Glutamatergic neuron (in vitro differentiated cells): ENCODE measurements at places on chromosomes 11 and 22. TPM values are rescaled to one million over a fixed set of nuclear protein-coding genes. Genes with fewer than 3 reads are reported as not detected.

DNA sequence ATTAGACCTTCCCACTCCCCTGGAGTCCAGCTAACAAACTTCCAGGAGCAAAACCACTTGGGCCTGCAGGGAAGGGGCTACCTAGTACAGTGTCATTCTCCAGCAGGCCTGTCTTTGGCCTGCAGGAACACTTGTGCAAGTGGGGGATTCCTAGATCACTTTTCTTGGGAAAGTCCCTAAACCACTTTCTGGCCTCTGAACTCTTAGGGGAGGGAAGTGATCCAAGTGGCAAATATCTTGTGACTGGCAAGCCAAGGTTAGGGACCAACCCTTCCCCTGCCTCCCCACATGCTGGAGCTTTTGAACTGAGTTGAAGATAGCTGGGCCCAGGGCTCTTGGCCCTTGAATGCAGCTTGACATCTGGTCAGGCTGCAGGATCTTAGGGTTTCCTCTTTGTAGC, 17.2 kb downstream of the PPFIBP2 start:
- no peaks in the 10 kb centered on the region for H3K36me3 ChIP-seq
- DNase-seq: no peak
- no peaks in the 10 kb centered on the region for H3K4me1 ChIP-seq
- no peak overlapping the region for H3K4me3 ChIP-seq
- H3K27ac ChIP-seq: no peak overlapping the region
- H3K27me3 ChIP-seq: peaks cover 3% of the 10 kb centered on the region

GRCh38 chr11:27812341-27812740, 112.1 kb upstream of the BDNF start:
- H3K27ac ChIP-seq: no peak overlapping the region
- no peak for DNase-seq
- no peaks in the 10 kb centered on the region for H3K36me3 ChIP-seq
- H3K4me3 ChIP-seq: no peak overlapping the region
- H3K27me3 ChIP-seq: no peaks in the 10 kb centered on the region
- H3K4me1 ChIP-seq: no peaks in the 10 kb centered on the region

GRCh38 chr11:995752-996420, 40.6 kb downstream of the MUC6 start:
- H3K36me3 ChIP-seq: peaks cover under 1% of the 10 kb centered on the region
- no peak overlapping the region for H3K4me3 ChIP-seq
- peaks cover 13% of the 10 kb centered on the region for H3K4me1 ChIP-seq
- H3K27me3 ChIP-seq: peaks cover 13% of the 10 kb centered on the region
- peak; percentile 68 for DNase-seq

DNA sequence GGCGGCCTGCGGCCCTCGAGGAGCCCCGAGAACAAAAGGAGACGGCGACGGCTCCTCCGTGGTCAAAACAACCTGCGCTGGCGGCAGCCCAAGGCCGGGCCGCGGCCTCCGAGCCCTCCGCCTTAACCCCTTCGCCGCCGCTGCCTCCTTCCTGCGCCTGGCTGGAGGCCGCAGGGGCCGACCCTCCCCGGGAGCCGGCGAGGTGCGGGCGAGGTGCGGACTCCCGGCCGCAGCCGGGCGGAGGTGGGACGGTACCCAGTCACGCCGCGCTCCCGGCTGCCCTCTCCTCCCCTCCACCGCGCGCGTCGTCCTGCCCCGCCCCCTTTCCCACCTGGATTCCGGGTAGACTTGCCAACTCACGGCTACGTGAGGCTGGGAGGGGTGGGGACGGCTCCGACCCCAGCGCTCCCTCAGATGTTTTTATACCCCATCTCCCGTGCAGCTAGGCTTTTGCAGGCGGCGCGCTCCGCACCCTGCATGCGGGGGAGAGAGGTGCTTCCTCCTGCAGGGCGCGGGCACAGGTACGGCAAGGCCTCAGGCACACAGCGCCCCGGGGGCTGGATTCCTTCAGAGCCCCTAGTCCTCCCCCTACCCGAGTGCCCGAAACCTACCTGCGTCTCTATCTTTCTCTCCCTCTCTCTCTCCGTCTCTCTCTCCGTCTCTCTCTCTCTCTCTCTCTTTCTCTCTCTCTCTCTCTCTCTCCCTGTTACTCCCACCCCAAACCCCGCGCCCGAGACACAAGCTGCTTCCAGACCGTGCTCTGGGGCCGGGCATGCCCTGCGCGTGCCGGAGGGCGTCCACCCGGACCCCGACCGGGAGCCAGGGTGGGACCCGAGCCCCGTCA, 2.0 kb downstream of the PDGFB start:
- H3K4me1 ChIP-seq: peaks cover 6% of the 10 kb centered on the region
- H3K36me3 ChIP-seq: no peaks in the 10 kb centered on the region
- DNase-seq: peak; percentile 58
- peaks cover 18% of the 10 kb centered on the region for H3K27me3 ChIP-seq
- H3K27ac ChIP-seq: no peak overlapping the region

- peaks cover 4% of the 10 kb centered on the region for H3K4me1 ChIP-seq
- H3K27ac ChIP-seq: no peak overlapping the region
- H3K36me3 ChIP-seq: no peaks in the 10 kb centered on the region
Measured at GRCh38 chr11:82631722-82632630, 101.7 kb downstream of the FAM181B start.

DNA sequence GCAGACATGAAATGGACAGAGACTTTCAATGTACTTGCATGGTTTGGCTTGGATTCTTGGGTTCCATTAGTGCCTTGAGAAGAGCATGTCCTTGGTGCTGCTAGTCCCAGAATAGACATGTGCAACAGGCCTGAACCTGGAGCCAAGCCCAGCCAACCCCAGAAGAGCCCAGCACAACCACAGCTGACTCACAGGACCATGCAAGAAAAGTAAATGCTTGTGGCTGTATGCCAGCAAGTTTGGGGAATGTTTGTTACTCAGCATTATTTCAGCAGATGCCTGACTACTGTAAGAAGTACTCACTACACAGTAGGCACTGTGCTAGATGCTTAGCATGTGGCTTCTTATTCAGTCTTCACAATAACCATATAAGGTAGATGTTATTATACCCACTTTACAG, 39.2 kb upstream of the HMGXB4 start:
- no peak for DNase-seq
- H3K36me3 ChIP-seq: no peaks in the 10 kb centered on the region
- H3K4me3 ChIP-seq: no peak overlapping the region
- H3K27ac ChIP-seq: no peak overlapping the region
- H3K27me3 ChIP-seq: no peaks in the 10 kb centered on the region
- H3K4me1 ChIP-seq: no peaks in the 10 kb centered on the region

DNA sequence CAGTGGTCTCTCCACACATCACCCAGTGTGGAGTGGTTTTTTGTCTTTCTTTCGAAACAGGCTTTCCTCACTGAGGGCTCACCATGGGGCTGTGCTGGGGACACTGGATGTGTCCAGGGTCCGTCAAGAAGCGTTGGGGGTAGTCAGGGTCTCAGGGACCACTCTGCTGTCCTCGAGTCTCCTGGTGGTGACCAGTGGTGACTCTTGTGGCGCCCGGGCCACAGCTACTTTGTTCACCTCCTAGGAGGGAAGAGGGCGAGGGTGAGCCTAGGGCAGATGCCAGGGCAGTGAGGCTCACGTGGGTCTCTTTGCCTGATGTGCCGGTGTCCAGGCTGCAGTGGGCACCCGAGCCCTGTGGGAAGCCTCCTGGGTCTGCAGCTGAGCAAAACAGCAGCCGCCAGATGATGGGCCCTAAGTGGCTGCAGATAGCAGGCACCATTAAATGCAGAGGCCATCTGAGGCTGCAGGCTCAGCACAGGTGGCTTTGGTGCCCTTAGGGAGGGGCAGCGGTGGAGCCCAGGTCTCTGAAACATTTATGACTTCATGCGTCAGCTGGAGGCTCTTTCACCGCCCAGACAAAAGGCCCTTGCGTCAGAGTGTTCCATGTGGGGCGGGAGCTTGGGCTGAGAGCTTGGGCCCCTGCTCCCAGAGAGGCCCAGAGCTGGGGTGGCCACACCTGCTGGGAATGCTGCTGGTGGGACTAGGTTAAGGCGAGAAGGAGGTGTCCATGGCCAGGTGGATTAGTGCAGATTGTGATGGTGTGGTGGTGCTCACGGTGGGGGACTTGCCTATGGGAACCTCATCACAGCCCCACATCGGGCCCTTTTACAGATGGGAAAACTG, 29.5 kb downstream of the KCNQ1 start:
- no peak overlapping the region for H3K27ac ChIP-seq
- H3K4me3 ChIP-seq: no peak overlapping the region
- peaks cover 10% of the 10 kb centered on the region for H3K27me3 ChIP-seq
- no peak for DNase-seq
- peaks cover 14% of the 10 kb centered on the region for H3K36me3 ChIP-seq

GRCh38 chr22:28237112-28237511, 318.1 kb upstream of the PITPNB start:
- H3K27ac ChIP-seq: no peak overlapping the region
- peaks cover 8% of the 10 kb centered on the region for H3K4me1 ChIP-seq
- H3K36me3 ChIP-seq: peaks cover 7% of the 10 kb centered on the region
- H3K4me3 ChIP-seq: no peak overlapping the region
- no peak for DNase-seq

Gene GLYATL2
- 0.83 TPM for total RNA-seq

GRCh38 chr11:113234888-113235287, 79.5 kb upstream of the TTC12 start:
- no peak overlapping the region for H3K27ac ChIP-seq
- peaks cover 4% of the 10 kb centered on the region for H3K27me3 ChIP-seq
- no peak for DNase-seq
- H3K4me3 ChIP-seq: no peak overlapping the region
- H3K4me1 ChIP-seq: no peaks in the 10 kb centered on the region

DNA sequence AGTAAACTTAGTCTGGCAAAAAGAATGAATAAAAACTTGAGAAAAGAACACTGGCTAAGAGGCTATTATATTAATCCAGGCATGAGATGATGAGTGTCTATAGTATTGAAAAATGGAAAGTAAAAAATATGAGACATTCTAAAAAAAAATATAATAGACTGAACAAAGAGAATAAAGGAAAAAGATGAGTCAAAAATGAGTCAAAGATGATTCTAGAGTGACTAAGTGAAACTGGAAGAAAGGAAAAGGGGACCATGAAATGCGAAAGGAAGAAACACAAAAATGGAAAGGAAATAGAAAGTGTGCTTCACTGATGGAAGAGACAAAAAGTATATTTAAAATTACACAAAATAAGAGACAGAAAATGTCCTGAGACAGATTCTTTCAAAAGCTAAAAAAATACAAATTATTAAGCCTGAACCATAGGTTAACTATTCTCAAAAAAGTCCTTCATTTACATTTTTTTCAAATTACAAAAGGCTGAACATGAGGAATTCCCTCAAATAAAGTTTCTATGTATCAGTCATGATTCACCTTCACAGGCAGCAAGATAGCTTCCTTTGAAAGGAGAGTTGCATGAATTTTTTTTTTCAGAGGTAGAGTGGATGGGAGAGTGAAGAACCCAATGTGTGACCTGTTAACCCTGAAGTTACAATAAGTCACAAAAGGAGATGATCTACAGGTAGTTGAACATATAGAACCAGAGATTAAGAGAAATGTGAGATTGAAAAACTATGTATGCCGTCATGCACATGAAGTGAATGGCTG, 75.2 kb downstream of the EIF3M start:
- DNase-seq: no peak
- H3K36me3 ChIP-seq: no peaks in the 10 kb centered on the region
- H3K27ac ChIP-seq: no peak overlapping the region
- H3K4me1 ChIP-seq: no peaks in the 10 kb centered on the region

DNA sequence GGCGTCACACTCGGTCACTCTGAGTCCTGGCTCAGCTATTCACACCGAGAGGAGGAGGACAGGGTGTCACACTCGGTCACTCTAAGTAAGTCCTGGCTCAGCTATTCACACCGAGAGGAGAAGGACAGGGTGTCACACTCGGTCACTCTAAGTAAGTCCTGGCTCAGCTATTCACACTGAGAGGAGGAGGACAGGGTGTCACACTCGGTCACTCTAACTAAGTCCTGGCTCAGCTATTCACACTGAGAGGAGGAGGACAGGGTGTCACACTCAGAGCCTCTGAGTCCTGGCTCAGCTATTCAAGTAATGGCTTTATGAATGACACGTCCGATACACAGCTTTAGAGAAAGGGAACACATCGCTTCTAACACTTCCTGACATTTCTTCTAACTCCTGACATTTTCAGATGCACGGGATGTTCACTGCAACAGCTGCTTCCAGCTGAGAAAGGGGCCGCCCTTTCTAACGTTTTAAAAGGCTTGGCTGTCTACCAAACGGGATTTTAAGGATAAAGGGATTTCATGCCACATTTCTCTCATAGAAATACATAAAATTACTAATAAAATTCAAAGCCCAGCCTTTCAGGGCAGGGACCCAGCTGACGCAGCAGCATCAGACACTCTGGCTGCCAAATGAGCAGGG, 28.1 kb downstream of the DRD4 start:
- no peak overlapping the region for H3K4me3 ChIP-seq
- DNase-seq: no peak
- no peak overlapping the region for H3K27ac ChIP-seq
- H3K36me3 ChIP-seq: no peaks in the 10 kb centered on the region
- peaks cover 2% of the 10 kb centered on the region for H3K27me3 ChIP-seq

Gene GGT1
- total RNA-seq: 3.1 TPM

GRCh38 chr22:23236440-23237184, 56.3 kb downstream of the BCR start:
- no peak for DNase-seq
- peak overlapping the region; percentile 82 for H3K4me3 ChIP-seq
- no peaks in the 10 kb centered on the region for H3K36me3 ChIP-seq
- peaks cover 45% of the 10 kb centered on the region for H3K27me3 ChIP-seq

Gene ETS1
- 1.0 TPM for total RNA-seq

Gene TYR
- not detected for total RNA-seq

DNA sequence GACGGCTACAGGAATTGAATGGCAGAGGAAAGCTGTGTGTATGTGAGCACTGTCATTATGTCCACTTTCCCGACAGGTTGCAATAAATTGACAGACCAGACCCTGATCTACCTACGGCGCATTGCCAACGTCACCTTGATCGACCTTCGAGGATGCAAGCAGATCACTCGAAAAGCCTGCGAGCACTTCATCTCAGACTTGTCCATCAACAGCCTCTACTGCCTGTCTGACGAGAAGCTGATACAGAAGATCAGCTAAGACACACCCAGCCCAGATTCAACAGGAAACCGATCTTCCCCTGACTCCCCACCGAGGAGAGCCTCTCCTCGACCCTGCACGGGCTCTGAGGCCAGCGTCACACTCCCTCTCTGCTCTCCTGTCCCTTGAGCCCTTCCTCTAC, 11.5 kb upstream of the GRK2 start:
- no peak overlapping the region for H3K27ac ChIP-seq
- H3K36me3 ChIP-seq: no peaks in the 10 kb centered on the region
- H3K4me3 ChIP-seq: no peak overlapping the region
- H3K27me3 ChIP-seq: peaks cover 3% of the 10 kb centered on the region
- no peak for DNase-seq
- H3K4me1 ChIP-seq: no peaks in the 10 kb centered on the region

Gene CECR2
- total RNA-seq: 178 TPM

GRCh38 chr22:48936391-48936790, 891.3 kb downstream of the BRD1 start:
- no peak overlapping the region for H3K27ac ChIP-seq
- peaks cover 1% of the 10 kb centered on the region for H3K27me3 ChIP-seq
- H3K36me3 ChIP-seq: peaks cover 12% of the 10 kb centered on the region
- no peak for DNase-seq
- no peaks in the 10 kb centered on the region for H3K4me1 ChIP-seq

DNA sequence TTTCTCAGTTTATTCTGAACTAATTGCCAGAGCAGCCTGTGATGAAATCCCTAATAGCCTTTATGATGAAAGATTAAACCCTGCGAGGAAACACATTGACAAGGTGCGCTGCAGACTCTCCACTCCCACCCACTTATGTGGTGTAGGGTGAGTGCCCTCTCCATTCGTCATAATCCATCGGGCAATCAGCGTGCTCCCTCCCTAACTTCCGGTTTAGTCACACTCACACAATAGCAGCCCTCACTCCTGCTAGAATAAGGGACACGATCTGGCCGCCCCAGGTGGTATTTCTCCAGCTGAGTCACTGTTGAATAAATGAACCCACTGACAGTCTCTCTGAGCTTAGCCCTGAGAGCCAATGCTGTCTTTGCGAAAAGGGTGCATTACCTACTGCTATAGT, 188.3 kb downstream of the OPCML start:
- H3K27ac ChIP-seq: no peak overlapping the region
- no peaks in the 10 kb centered on the region for H3K36me3 ChIP-seq
- peaks cover 6% of the 10 kb centered on the region for H3K4me1 ChIP-seq
- DNase-seq: no peak
- no peaks in the 10 kb centered on the region for H3K27me3 ChIP-seq
